ENCODE measurements at places on chromosomes 11 and 22. TPM values are rescaled to one million over a fixed set of nuclear protein-coding genes. Genes with fewer than 3 reads are reported as not detected.

The MRPL21 gene
- total RNA-seq, result 62.9 TPM

The PTPRCAP gene
- 0.45 TPM for total RNA-seq

The KCNJ11 gene
- not detected for total RNA-seq

The CDCA5 gene
- total RNA-seq, result 19.3 TPM

The OR5B3 gene
- total RNA-seq, result not detected

The UPB1 gene
- total RNA-seq, result not detected

The PDE3B gene
- 2.8 TPM for total RNA-seq

The C11orf65 gene
- 1.6 TPM for total RNA-seq

The CASTOR1 gene
- total RNA-seq, result 4.9 TPM

The TMEM258 gene
- 14.1 TPM for total RNA-seq

The RIMBP3B gene
- 0.09 TPM for total RNA-seq
